Muscle of back (tissue), 13 donors: ENCODE measurements at places on chromosomes 5 and 9.

DNA sequence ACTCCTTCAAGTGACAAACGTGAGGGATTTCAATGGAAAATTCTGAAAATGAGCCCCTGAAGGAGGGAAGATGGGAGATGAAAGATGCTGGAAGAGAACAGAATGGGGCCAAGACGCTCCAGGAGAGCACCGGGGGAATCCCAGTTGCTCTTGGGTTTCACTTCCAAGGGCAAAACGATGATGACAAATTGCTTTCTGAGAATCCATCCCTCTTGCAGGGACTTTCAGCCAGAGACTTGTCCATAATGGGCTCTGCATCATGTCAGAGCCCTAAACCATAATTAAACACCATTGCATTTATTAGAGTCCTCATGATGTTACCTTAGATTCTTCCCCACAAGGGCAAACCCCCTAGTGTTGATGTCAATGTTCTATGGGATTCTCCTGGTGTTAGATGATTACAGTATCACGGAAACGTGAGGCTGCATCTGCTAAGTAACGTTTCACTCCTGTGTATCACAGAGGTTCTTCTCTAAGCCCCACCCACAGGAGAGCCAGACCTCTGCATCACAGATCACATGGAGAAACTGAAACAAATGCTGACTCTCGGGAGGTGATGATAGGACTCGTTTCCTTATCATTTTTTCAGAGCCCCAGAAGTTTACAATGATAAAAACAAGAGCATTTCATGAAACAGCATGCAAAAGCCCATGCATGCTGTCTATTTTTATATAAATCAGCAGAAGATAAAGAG, 114.4 kb downstream of the TENT4A start:
- no peak for DNase-seq

DNA sequence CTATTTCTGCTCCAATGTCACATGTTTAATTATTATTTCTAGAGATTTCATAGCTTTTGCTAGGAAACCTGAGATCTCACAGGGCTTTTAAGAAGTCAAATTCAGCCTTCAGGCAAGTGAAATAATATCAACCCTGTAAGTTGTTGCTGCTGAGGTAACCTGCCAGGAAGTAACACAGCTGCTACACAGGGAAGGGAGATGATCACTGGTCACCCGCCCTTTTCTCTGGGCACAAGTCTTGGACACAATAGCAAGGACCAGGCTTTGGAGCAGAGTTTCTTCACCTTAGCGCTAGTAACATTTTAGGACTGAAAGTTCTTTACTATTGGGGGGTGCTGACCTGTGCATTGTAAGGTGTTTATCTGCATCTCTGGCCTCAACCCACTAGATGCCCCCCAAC, 50.1 kb downstream of the PTTG1 start:
- DNase-seq = no peak

DNA sequence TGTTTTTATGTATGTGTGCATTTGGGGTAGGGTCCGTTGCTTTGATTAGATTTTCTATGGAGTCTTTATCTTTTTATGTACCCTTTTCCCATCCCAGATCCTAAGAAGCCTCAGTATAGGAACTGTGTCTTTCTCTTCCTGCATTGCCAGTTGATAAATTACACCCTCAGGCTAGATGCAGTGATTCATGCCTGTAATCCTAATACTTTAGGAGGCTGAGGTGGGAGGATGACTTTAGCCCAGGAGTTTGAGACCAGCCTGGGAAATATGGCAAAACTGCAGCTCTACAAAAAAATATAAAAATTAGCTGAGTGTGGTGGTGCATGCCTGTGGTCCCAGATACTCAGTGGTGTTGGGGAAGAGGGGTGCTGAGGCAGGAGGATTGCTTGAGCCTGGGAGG, 40.2 kb downstream of the NLN start:
- no peak for DNase-seq

GRCh38 chr5:74311961-74312360, 328.6 kb downstream of the ENC1 start:
- DNase-seq = no peak

DNA sequence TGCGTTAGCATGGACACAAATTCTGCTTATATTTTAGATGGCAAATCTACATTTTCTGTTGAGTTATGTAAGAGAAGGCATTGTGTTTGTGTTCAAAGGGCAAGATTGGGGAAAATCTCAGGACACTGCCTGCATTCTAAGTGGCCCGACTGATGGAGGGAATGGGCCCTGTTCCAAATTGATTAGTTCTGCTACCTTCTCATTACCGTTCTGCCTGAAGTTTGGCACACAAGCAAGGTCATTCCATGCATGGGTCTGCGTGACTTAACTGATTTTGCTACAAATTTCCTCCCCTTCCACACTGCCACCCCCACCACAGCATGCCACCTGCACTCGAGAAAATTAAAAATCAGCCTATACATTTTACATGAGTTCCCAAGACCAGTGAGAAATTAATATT, 409.9 kb downstream of the BRINP1 start:
- no peak for DNase-seq

DNA sequence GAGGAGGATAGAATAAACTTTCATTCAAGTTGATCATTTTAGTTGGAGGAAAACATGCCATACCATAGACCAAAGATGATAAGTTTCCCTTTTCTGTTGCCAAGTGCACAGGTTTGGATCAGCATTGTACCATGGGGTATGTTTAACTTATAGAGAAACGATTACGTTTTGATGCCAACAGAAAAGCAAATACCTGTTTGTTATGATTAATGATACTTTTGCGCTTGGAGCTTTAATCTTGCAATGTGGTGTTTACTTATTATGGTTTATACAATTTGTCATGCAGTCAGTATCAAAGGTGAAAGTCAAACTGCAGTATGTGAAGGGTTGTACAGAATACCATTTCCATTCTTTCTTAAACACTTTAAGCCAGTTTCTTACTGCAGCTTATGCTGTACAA, 13.2 kb upstream of the ARHGEF28 start:
- no peak for DNase-seq

DNA sequence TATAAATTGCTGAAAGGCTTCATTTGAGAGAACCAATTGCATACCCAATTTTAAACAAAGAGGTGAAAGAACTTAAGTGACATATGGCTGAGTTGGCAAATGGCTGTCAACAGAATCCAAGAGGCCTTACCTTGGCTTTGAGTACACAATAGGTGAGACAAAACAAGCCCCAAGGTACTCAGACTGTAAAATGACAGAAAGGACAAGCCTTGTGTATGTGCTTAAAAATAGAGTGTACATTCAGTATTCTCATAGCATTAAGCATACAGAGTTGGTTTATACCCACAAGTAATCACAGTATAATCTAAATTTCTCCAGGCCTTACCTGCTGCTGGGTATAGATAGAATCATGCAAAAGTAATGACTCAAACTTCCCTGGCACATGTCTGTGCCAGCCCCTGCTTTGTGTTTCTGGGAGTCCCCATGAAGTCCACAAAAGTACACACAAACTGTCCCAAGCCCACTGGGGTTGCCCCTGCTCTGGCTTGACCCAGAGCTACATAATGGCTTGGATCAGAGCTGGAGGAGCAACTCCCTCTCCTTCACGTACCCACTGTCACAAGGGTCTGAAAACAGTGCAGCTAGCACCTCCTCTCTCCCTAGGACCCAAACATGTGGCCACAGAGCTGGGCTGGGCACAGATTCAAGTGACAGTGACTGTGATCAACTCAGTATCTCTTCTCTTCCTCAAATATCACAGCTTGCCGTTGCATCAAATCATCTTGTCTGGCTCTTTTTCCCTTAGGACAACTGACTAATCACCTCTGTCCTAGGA, 250.8 kb downstream of the ENC1 start:
- no peak for DNase-seq

GRCh38 chr9:33498387-33498786, 24.7 kb upstream of the NOL6 start:
- DNase-seq = no peak

- DNase-seq = no peak
Observed at GRCh38 chr5:61788548-61788947, 456.5 kb downstream of the ZSWIM6 start.

GRCh38 chr5:14399054-14399692, 182.4 kb upstream of the OTULINL start:
- peak; percentile 89 for DNase-seq

- DNase-seq = peak; percentile 10
Observed at GRCh38 chr9:36597412-36598178, 24.9 kb downstream of the MELK start.

DNA sequence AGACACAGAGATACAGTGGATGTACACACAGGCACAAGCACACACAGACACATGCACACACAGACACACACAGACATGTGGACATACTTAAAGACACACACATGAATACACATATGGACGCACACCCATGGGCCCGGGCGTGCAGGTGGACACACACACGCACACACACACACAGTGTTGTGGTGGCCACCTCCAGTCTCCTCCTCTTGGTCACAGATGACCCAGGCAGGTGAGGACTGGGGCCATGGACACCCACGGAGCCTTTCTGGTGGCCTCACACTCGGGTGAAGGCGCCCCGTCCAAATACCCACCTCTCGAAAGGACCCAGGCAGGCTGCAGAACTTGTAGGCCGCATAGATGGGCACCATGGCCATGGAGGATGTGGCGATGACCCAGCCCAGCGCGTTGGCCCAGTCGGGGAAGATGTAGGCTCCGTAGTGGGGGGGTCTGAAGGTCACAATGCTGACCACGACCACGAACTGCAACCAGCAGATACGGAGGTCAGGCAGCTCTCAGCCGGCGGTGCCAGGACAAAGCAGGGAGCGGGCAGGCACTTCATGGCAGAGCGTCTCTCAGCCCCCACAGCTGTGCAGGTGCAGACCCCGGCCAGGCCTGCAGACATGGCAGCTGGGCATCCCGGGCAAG, 42.5 kb downstream of the SLC6A3 start:
- DNase-seq = no peak

DNA sequence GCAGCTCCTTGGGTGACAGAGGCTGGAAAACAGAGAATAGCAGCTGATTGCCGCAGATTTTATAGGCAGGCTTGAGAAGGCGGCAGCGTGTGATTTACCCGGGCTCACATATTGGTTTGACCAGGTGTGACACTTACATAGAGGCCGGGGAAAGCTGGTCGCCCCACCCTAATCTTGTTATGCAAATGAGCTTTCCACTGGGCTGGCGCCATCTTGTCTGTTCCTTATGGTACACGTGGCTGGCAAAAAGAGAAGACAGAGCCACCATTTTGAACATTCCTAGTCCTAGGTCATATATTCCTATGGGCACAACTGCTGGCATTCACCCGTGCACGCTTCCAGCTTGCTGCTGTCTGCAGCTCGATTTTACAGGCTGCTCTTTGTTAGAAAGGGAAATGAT, 11.3 kb upstream of the SPZ1 start:
- DNase-seq = no peak

- no peak for DNase-seq
Observed at GRCh38 chr5:127294829-127295228, 4.2 kb downstream of the MEGF10 start.

DNA sequence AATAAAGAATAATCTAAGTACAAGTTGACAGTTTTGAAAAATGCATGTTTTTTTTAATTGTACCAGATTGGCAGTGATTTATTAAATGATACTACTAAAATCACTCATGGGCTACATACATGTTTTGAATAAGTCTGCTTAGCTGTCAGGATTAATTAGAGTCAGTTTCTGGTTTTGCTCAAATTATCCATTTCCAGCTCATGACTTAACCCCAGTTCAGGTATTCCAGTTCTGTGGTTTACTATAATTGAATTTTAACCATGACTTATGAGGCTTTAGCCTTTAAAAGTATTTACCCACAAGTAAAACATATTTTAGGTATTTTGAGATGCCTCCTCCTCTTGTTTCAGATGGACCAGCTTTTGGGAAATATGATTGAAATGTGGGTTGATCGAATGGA, 17.8 kb upstream of the LRRC70 start:
- no peak for DNase-seq

GRCh38 chr9:132090771-132091170, 11.1 kb upstream of the MED27 start:
- no peak for DNase-seq

GRCh38 chr9:92965061-92965758, 17.9 kb downstream of the FGD3 start:
- no peak for DNase-seq

DNA sequence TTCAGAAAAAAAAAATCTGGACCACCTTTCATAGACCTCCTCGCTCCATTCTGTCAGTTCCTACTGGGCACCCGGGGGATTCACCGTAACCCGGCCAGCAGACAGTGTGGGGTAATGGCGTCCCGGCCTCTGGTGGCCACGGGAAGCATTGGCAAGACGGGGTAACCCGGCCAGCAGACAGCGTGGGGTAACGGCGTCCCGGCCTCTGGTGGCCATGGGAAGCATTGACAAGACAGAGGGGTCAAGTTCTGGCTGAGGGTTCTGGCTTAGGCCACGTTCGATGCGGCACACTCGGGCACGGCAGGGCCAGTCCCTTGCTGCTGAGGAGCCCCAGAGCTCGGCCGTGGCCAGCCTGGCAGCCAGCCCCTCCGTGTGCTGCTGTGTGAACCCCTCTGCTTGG, 116.2 kb upstream of the RAPGEF1 start:
- no peak for DNase-seq

DNA sequence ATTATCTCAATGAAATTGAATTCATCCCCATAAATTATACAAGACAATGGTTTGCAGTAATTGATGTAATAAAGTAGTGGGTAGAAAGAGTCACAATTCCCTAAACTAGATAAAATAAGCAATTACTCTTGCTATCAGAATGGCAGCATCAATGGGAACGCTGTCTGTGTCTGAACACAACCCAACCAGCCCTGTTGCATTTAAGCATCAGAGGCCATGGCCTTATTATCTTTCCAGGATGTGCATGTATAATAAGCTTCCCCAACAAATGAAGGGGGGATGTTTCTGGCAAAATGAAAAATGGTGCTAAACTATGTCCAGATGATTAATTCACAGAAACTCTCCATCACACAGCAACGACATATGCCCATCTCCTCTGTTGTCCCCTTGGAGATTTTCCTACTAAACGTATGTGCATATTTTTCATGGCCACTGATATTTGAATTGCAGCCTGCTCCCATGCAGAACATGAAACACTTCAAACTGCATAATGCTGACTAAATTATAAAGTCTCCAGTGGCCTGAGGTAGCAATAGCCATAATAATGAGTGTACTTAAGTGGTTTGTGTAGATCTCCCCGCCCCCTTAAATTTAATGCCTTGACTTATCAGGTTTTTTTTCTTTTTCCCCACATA, 306.9 kb upstream of the ADAMTS16 start:
- DNase-seq = no peak

- no peak for DNase-seq
Observed at GRCh38 chr5:5289537-5289936, 132.9 kb upstream of the ICE1 start.

- no peak for DNase-seq
Observed at GRCh38 chr5:96680759-96681470, 18.7 kb downstream of the CAST start.
